ENCODE measurements at places on chromosomes 7 and 10. TPM values are rescaled to one million over a fixed set of nuclear protein-coding genes. Genes with fewer than 3 reads are reported as not detected.

GRCh38 chr7:102125127-102125596 lies 161.5 kb upstream of the SH2B2 start:
- H3K4me3 ChIP-seq, result no peak overlapping the region
- H3K27ac ChIP-seq, result peak overlapping the region; percentile 75
- H3K4me1 ChIP-seq, result peaks cover 12% of the 10 kb centered on the region
- DNase-seq, result peak; percentile 88

GRCh38 chr10:129968853-129969183 lies 4.7 kb upstream of the EBF3 start:
- H3K4me1 ChIP-seq, result peaks cover 74% of the 10 kb centered on the region
- H3K27ac ChIP-seq, result no peak overlapping the region
- H3K36me3 ChIP-seq, result no peaks in the 10 kb centered on the region
- no peak overlapping the region for H3K4me3 ChIP-seq

DNA sequence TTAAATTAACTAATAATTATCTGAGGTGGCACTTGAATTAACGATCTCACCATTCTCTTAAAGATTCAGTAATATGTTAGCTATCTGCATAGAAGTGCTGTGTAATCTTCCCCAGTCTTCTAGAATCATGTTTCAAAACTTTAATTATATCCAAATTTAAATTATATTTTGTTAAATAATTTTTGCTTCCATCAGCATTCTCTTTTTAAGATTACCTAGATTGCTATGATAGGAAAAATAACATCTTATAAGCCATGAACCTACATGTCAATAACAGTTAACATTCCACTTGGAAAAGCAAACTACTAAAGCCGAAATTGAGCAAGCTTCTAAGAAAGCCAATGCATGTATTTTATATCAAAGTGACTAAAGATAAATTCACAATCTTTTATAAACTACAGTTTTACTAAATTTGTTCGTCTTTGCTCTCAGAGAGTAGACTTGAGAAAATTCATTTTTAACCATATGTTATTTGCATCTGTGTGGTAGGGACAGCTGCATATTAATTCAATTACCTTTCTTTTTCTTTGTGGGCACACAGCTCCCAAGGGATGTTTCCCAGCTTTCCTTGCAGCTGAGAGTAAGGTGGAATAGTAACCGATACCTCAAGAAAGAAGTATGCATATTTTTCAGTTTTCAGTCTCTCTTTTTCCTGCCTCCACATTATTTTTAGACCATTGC lies 105.4 kb upstream of the ABCB5 start:
- DNase-seq, result no peak
- H3K27me3 ChIP-seq, result no peaks in the 10 kb centered on the region
- H3K4me3 ChIP-seq, result no peak overlapping the region
- no peaks in the 10 kb centered on the region for H3K4me1 ChIP-seq
- H3K27ac ChIP-seq, result no peak overlapping the region
- no peaks in the 10 kb centered on the region for H3K36me3 ChIP-seq

GRCh38 chr10:102770792-102771191 lies 27.0 kb downstream of the WBP1L start:
- H3K36me3 ChIP-seq, result no peaks in the 10 kb centered on the region
- peaks cover 60% of the 10 kb centered on the region for H3K4me1 ChIP-seq
- peak overlapping the region; percentile 99 for H3K27ac ChIP-seq
- no peak overlapping the region for H3K4me3 ChIP-seq
- DNase-seq, result no peak
- H3K27me3 ChIP-seq, result no peaks in the 10 kb centered on the region

DNA sequence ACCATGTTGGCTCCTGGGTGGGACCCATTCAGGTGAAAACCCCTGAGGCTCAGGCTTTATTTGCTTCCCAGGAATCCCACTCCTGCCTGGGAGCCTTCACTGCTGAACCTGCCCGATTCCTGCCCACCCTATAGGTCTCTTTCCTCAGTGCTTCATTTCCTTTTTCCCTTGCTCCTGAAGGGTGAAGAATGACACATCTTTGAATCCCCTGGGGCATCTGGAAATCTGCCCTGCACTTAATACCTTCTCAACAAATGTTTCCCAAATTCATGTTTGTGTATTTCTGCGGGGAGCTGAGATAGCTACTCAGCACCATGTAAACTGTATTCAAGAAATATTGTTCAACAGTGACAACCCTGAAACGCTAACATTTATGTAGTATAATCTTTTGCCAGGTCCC lies 10.3 kb upstream of the PCBD1 start:
- no peaks in the 10 kb centered on the region for H3K4me1 ChIP-seq
- no peak overlapping the region for H3K4me3 ChIP-seq
- no peaks in the 10 kb centered on the region for H3K36me3 ChIP-seq
- DNase-seq, result no peak
- H3K27me3 ChIP-seq, result peaks cover 2% of the 10 kb centered on the region

GRCh38 chr10:51156926-51157325 lies 82.6 kb downstream of the PRKG1 start:
- no peak overlapping the region for H3K27ac ChIP-seq
- H3K27me3 ChIP-seq, result no peaks in the 10 kb centered on the region
- no peaks in the 10 kb centered on the region for H3K36me3 ChIP-seq

- no peaks in the 10 kb centered on the region for H3K36me3 ChIP-seq
- no peak overlapping the region for H3K4me3 ChIP-seq
- H3K4me1 ChIP-seq, result peaks cover 18% of the 10 kb centered on the region
- H3K27ac ChIP-seq, result no peak overlapping the region
- DNase-seq, result no peak
- no peaks in the 10 kb centered on the region for H3K27me3 ChIP-seq
These were observed 2.0 kb downstream of the MYO1G start for GRCh38 chr7:44976746-44977196.

GRCh38 chr7:79453558-79454360 lies at the start of gene MAGI2:
MAGI2 (minus strand) TSS chr7:79453667; CDS start chr7:79453320, 347 bp downstream.
- H3K36me3 ChIP-seq, result no peaks in the 10 kb centered on the region
- DNase-seq, result peak; percentile 94
- H3K4me1 ChIP-seq, result peaks cover 38% of the 10 kb centered on the region
- H3K27ac ChIP-seq, result peak within 1 kb of the TSS; percentile 90
- no peaks in the 10 kb centered on the region for H3K27me3 ChIP-seq

DNA sequence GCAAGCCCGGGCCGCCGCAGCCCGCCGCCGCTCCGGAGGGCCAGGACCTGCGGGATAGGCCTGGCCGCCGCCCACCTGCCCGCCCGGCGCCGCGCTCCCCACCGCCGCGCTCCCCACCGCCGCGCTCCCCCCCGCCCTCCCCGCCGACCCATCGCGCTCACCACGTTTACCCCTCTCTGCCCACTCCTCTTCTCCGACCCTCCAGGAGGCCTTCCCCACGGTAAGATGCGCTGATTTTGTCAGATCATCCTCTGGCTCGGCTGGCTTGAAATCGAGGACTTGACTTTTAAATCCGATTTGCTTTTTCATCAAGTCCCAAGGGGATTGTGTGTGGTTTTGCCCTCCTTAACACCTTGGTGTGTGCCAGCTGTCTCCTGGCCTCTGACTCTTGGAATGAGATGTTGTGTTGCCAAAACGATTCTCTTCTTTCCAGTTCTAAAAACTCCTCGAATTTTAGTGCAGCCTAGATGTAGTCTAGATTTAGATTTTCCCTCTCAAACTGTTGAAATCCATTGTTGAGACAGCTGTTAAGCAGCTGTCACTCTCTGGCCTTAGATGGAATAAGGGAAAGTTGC lies 738 bp downstream of the POM121 start:
- no peaks in the 10 kb centered on the region for H3K27me3 ChIP-seq
- peak overlapping the region; percentile 93 for H3K4me3 ChIP-seq
- H3K36me3 ChIP-seq, result peaks cover 35% of the 10 kb centered on the region
- no peaks in the 10 kb centered on the region for H3K4me1 ChIP-seq
- DNase-seq, result no peak

GRCh38 chr10:90451283-90451682 lies 406.6 kb downstream of the HTR7 start:
- no peak overlapping the region for H3K4me3 ChIP-seq
- DNase-seq, result no peak
- H3K27ac ChIP-seq, result no peak overlapping the region
- no peaks in the 10 kb centered on the region for H3K36me3 ChIP-seq
- no peaks in the 10 kb centered on the region for H3K27me3 ChIP-seq

DNA sequence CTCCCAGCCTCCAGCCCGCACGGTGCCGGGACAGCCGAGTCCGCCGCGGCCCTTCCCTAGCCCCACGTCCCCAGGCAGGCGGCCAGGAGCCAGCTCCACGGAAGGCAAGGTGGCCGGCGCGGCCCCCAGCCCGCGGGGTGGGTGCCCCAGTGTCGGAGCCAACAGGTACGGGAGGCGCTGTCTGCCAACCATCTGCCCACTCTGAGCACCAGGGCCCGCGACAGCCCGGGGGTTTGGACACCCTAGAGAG lies 75.8 kb downstream of the CALN1 start:
- H3K27me3 ChIP-seq, result peaks cover 38% of the 10 kb centered on the region
- no peaks in the 10 kb centered on the region for H3K4me1 ChIP-seq
- no peaks in the 10 kb centered on the region for H3K36me3 ChIP-seq
- H3K27ac ChIP-seq, result no peak overlapping the region

GRCh38 chr10:32189400-32190084 lies 133.3 kb upstream of the KIF5B start:
- H3K4me1 ChIP-seq, result no peaks in the 10 kb centered on the region
- no peak overlapping the region for H3K27ac ChIP-seq
- no peak overlapping the region for H3K4me3 ChIP-seq
- H3K36me3 ChIP-seq, result no peaks in the 10 kb centered on the region

DNA sequence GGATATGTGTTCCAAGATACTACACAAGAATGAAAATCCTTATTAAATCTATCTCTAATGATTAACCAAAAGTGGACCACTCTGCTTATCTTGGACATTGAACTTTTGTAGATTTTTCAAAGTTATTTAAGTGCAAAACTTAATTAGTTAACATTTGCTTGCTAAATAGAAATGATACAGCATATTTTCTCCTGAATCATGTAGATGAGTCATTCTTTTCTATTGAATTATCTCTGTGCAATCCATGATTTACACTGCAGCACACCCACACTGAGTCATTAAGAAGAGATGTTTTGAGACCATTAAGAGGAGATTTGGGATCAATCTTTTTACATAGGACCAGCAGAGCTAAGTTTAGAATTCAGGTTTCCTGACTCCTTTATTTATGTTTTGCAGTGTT lies 6.6 kb upstream of the ABCC2 start:
- no peak overlapping the region for H3K4me3 ChIP-seq
- H3K27me3 ChIP-seq, result no peaks in the 10 kb centered on the region
- H3K4me1 ChIP-seq, result no peaks in the 10 kb centered on the region
- H3K27ac ChIP-seq, result no peak overlapping the region
- no peak for DNase-seq
- no peaks in the 10 kb centered on the region for H3K36me3 ChIP-seq

- H3K36me3 ChIP-seq, result no peaks in the 10 kb centered on the region
- H3K4me3 ChIP-seq, result no peak overlapping the region
- DNase-seq, result peak; percentile 50
- H3K27me3 ChIP-seq, result no peaks in the 10 kb centered on the region
- H3K4me1 ChIP-seq, result peaks cover 58% of the 10 kb centered on the region
- H3K27ac ChIP-seq, result peak overlapping the region; percentile 92
These were observed 3.3 kb downstream of the AVPI1 start for GRCh38 chr10:97683556-97684367.

GRCh38 chr7:6482307-6482706 lies 34.6 kb upstream of the DAGLB start:
- peaks cover 63% of the 10 kb centered on the region for H3K4me1 ChIP-seq
- H3K27ac ChIP-seq, result peak overlapping the region; percentile 95
- H3K27me3 ChIP-seq, result no peaks in the 10 kb centered on the region
- H3K4me3 ChIP-seq, result no peak overlapping the region
- no peaks in the 10 kb centered on the region for H3K36me3 ChIP-seq

DNA sequence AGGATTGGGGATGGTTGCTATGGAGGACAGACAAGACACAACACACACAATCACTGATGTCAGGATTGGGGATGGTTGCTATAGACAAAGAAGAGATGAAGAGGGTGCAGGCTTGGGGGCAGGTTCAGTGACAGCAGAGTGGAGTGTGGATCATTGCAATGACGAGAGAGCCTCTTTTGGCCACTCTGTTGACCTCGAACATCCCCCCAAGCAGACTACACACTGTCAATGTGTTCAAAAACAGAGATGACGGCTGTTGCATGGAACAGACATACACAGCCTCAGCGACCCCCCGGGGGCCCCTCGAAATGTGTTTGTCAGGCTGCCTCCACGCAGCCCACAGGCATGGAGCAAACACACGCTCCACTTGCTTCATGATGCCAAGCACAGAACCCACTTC lies 133.0 kb downstream of the PTPRN2 start:
- H3K27ac ChIP-seq, result no peak overlapping the region
- H3K4me1 ChIP-seq, result no peaks in the 10 kb centered on the region
- no peak for DNase-seq
- no peaks in the 10 kb centered on the region for H3K27me3 ChIP-seq
- H3K36me3 ChIP-seq, result no peaks in the 10 kb centered on the region

DNA sequence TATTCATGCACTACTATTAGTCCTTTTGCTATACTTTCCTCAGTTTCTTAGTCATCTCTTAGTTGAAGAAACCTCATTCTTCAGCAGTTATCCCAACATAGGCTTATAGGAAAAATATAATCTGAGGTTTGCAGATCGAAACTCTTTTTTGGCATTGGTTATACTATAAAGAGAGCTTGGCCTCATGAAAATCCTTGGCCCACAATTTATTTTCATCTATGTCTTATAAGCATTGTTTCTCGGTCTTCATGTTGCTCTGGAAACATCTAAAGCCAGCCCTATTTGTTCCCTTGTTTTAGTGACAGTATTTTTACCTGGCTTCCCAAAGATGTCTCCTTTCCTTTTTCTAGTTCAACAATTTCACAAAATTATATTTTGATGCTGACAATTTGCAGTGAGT lies 345.1 kb upstream of the PRKCQ start:
- H3K27ac ChIP-seq, result no peak overlapping the region
- H3K36me3 ChIP-seq, result no peaks in the 10 kb centered on the region
- peaks cover 4% of the 10 kb centered on the region for H3K4me1 ChIP-seq

- no peak overlapping the region for H3K4me3 ChIP-seq
- no peaks in the 10 kb centered on the region for H3K4me1 ChIP-seq
- no peaks in the 10 kb centered on the region for H3K27me3 ChIP-seq
- H3K36me3 ChIP-seq, result no peaks in the 10 kb centered on the region
- no peak overlapping the region for H3K27ac ChIP-seq
These were observed 249.6 kb downstream of the ELFN1 start for GRCh38 chr7:1919539-1920265.

DNA sequence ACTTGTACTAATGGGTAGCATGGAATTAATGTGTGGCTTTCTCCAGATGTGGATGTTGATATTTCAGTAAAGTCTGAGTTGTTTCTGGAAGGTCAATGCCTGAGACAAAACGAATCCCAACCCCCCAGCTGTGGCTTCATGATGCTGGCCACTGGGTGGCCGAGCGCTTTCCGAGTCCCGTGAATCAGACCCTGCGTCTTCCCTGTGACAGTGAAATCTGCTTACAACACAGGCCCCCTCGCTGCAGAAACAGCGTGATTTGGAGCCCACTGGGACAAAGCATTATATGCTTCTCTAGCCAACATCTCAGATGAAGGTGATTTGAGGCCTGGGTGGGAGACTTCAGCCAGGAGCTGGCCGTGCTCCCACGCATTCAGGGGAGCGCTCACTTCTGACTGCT lies 124.7 kb downstream of the WDR37 start:
- DNase-seq, result peak; percentile 42
- no peak overlapping the region for H3K27ac ChIP-seq

GRCh38 chr10:966466-967235 lies 21.6 kb upstream of the GTPBP4 start:
- H3K36me3 ChIP-seq, result no peaks in the 10 kb centered on the region
- peaks cover 9% of the 10 kb centered on the region for H3K4me1 ChIP-seq
- no peaks in the 10 kb centered on the region for H3K27me3 ChIP-seq
- H3K27ac ChIP-seq, result no peak overlapping the region
- no peak for DNase-seq
- no peak overlapping the region for H3K4me3 ChIP-seq

Gene SLC29A4
- 1.8 TPM for total RNA-seq

Gene ATOH7
- total RNA-seq, result not detected

Gene RRP12
- 13.6 TPM for total RNA-seq

Gene TRIL
- 2.0 TPM for total RNA-seq

Gene FANK1
- 3.5 TPM for total RNA-seq

Gene PVRIG
- total RNA-seq, result 0.16 TPM

Gene DUSP5
- 11.6 TPM for total RNA-seq

Gene CADPS2
- total RNA-seq, result 13.0 TPM

Gene SEMA3E
- 7.8 TPM for total RNA-seq

Gene CACNA2D1
- total RNA-seq, result 79.2 TPM

Gene TAS2R3
- 1.8 TPM for total RNA-seq

Gene MOGAT3
- not detected for total RNA-seq

Gene TEX47
- total RNA-seq, result not detected
